ENCODE measurements at places on chromosomes 16 and 17.

DNA sequence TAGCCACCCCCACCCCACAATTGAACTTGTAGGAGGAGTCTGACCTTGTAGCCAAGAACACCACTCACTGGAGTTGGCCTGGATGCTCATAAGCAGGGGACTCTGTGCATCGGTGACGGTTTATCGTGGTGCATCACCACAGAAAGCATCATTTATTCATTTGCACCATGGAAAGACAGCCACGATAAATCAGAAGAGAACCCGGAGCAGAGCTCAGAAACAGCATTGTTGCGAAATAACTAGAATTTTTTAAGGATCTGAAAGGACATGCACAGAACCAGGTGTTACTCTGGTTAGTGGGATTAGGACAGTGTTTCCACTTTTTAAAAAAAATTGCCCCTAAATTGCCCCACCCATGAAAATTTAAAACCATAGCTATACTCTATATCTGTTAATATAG, 44.4 kb upstream of the IRX6 start:
- no peak for DNase-seq

GRCh38 chr17:45770632-45771270, 13.4 kb upstream of the CRHR1 start:
- no peak for DNase-seq

DNA sequence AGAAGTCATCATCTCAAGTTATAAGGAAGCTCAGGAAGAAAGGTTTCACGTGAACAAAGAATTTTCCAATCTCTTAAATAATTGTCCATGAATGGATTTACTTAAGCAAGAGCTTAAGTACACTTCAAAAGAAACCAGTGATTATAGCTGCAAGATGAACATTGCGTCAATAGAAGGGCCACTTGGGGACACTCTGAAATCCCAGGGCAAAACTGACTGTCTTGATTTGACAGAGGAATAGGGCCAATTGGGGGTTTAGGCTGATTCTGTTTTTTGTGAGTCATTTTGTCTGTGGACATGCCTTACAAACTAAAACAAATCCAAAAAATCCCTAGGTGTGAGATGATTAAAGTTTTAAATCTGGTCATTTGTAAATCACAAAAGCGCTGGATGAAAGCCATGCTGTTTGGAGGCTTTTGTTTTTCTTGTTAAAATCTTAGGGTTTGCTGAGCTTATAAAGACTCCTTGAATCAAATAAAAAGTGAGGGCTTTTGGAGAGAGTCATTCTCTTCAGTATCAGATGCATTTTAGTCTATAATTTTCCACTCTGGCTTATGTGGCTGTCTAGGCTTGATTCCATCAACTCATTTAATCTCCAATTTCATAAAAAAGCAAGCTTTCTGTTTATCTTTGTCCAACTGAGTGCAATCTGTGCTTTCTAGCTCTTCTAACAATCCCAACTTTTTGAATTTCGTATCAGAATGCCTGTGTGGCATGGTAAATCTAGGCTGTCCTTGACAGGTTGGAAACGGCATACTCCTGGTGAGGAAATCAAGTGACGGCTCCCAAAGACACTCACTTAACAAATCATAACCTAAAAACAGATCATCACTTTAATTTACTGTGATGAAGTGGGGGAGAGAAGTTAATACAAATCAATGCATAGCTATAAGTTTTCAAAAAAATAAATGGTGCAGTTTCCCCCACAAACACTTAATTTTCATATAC, 98.2 kb upstream of the SOX9 start:
- DNase-seq = no peak

DNA sequence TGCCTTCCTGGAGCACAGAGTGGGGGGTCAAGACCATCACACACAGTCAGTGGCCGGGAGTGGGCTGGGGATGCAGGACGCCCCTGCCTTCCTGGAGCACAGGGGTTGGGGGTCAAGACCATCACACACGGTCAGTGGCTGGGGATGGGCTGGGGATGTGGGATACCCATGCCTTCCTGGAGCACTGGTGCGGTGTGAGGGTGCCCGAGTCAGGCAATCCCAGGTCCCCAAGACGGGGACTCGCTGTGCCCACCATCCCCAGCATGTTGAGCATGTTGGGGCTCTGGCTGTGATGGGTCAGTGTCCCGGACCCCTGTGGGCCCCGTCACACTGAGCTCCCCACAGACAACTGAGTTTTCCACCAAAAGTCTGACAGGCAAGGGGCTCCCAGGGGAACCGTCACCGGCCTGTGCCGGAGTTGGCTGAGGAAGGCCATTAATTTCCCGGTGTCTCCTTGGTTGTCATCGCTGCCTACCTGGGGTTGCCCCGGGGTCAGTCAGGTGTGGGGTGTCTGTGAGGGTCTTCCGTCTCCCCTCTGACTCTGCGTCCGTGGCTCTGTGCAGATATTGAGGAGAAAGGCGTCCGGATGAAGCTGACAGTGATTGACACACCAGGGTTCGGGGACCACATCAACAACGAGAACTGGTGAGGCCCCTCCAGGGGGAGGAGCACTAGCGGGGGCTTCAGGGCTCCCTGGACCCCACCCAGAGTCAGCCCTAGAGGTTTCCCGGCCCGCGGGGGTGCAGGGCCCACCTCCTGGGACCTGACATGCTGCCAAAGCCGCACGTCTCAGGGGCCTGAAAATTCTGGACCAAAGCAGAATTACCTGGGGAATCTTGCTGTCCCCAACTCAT, 347.1 kb downstream of the SEC14L1 start:
- DNase-seq = no peak

DNA sequence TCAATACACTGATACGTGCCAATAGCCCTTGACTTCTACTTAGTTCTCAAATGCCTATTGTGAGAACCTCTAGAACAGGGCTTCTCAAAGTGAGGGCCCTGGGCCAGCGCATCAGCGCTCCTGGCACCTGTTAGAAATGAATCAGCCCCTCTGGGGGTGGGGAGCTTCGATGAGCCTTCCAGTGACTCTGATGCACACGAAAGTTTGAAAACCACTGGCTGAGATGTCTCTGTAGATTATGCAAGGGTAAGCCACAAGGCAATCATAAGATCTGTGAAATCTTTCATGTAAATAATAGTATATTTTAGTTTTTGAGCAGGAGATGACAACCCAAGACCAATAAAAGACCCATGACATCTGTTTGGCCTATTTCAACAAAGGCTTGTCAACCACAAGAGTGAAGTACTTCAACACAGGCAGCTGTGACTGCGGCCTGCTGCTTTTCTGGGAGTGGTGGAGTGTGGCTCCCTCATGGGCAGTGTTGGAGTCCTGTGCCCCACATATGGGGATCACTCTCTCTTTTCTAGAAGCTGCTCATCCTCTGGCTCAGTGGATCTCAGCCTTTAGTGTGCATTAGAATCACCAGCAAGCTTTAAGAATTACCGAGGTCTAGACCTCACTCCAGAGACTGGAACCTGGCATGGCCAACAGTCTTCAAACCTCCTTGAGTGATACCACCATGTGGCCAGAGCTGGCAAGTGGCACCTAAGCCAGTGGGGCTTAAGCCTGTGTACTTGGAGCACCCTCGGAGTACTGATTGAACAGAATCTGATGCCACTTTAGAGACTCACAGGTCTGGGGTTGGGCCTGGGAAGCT, 5.8 kb downstream of the MTHFSD start:
- DNase-seq = no peak

DNA sequence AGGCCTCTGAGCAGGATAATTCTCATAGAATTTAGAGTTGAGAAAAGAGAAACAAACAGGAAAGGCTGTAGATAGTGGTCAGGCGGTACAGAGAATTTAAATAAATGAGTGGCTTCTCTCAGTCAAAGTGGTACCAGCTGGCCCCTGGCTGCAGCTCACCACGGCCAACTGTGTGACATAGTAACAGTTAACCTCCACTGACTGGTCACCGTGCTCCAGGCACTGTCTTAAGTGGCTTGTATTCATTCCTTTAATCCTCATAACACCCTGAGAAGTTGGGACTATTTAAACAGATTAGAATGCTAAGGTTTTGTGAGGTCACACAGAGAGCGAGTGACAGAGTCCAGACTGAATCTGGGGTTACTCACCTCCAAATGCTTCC, 108.9 kb downstream of the GNAO1 start:
- DNase-seq = no peak

GRCh38 chr16:30110661-30111060, 2.7 kb downstream of the GDPD3 start:
- no peak for DNase-seq

DNA sequence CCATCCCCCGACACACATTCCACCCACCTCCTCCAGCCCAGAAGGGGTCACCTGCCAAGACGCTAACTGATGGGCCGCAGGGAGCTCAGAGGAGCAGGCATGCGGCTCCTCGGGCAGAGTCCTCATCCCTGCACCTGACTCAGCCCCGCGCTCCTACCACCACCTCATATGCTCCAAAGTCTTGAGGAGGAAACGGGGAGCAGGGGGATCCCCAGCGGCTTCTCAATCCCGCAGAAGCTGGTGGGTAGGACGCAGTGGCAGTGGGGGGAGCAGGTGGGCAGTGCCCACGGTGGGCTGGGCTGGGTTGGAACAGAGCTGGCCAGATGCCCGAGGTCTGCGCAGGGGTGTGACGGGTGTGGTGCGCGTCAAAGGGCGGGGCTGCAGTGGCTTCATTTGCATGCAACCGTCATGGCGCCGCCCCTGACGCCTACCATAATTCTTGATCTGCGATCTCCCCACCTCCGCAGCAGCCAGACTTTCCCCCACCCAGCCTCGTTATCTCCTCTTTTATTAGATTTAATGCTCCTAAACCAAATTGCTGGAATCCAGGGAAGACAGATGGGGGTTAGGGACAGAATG, 39.0 kb upstream of the EMP2 start:
- no peak for DNase-seq
